C1 segment of cervical spinal cord (tissue), 14 donors: ENCODE measurements at places on chromosomes 5 and 9.

GRCh38 chr9:126056312-126057021, 270.2 kb upstream of the MVB12B start:
- DNase-seq, result no peak

GRCh38 chr5:98663521-98663920, 109.9 kb upstream of the RGMB start:
- DNase-seq, result no peak

DNA sequence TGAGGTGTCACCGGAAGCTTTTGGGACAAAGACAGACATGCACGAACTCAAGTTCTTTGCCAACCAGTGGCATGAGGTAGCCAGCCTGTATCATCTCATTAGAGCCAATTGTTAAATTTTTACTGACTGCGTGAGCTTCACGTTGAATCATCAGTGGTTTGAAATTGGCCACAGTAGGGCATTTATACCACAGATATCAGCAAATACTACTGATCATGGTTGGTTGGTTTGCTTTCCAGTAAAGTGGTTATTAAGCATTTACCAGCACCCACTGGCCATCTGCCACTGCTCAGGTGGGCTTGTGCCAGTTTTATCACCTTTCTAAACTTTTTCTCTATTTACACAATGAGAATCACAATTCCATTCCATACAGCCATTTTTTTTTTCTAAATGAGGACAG, 28.4 kb upstream of the SHC3 start:
- no peak for DNase-seq

- no peak for DNase-seq
These were observed 267.0 kb upstream of the TYRP1 start for GRCh38 chr9:12425878-12426864.
